Peyer's patch (tissue), 4 donors: ENCODE measurements at places on chromosomes 4 and X. TPM values are rescaled to one million over a fixed set of nuclear protein-coding genes. Genes with fewer than 3 reads are reported as not detected.

DNA sequence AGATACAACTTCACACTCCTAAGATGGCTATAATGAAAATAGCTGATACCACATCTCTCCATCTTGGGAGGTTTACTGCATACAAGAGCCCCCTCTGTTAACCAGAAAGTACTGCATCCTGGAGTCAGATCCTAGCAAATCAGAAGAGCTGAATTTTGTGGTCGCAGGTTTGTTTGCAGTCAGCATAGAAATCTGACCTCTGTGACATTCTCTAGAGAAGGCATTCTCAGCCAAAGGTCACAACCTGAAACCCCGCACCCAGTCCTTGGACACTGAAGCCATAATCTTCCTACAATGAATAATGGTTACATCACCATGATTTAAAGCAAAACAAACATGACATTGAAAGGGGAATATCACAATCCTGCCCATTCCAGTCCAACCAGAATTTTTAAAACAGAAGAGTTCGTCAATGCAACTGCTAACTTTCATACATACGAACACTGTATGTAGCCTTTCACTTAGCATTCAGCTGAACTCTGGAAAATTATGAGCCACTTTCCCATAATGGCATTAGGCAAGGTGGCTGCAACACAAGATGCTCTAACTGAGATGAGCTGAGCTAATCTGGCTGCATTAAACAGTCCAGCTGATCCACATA is 17.6 kb downstream of the HS6ST2 start:
- no peak overlapping the region for H3K4me3 ChIP-seq
- H3K36me3 ChIP-seq: no peaks in the 10 kb centered on the region
- DNase-seq: no peak
- no peaks in the 10 kb centered on the region for H3K4me1 ChIP-seq

Gene CYTL1
- not detected for total RNA-seq

DNA sequence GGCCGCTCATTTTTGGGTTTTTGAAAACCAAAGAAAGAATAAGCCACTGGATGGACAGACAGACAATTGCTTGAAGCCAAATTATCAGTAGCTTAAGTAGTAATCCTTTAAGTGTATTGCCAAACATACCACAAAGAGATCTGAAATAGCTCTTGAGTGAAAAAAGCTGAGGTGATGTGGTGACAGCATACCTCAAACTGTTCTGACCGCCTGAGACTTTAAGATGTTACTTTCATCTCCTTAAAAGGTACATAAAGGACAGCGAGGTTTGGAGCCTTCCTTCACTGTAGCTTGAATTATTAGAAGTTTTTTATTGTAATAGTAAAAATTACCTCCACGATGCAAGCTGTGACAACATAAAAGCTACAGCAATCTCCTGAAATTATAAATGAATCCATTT is 271.5 kb upstream of the FAM241A start:
- DNase-seq: no peak
- H3K4me3 ChIP-seq: no peak overlapping the region
- H3K27ac ChIP-seq: no peak overlapping the region
- no peaks in the 10 kb centered on the region for H3K27me3 ChIP-seq
- H3K4me1 ChIP-seq: no peaks in the 10 kb centered on the region

DNA sequence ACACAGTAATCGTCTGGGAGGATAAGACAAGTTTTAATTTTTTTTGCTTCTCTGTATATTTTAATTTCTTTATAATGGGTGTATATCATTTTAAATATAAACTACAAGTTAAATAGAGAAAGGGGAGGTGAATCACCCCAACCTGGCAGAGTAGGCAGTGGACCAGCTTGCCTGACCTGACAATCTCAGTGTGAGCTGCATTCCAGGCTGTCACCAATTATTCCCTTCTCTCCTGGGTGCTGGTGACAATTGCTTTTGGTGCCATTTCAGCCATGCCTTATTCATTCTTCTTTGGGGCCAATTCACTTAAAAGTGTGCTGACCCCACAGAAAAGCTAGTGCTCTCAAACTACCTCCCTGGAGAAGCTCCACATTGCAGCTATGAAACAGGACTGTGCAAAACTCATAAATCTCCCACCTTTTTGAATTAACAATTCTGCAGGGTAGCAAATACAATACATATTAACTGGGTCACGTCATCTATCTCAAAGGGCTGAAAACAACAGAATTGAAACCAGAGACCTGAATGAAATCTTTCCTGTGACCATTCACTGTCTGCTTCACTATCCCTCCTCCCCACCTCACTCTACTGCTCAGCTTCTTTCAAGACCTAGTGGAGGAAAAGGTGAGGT is 359.0 kb downstream of the HS3ST1 start:
- no peaks in the 10 kb centered on the region for H3K4me1 ChIP-seq
- no peak overlapping the region for H3K27ac ChIP-seq
- H3K4me3 ChIP-seq: no peak overlapping the region
- DNase-seq: no peak

DNA sequence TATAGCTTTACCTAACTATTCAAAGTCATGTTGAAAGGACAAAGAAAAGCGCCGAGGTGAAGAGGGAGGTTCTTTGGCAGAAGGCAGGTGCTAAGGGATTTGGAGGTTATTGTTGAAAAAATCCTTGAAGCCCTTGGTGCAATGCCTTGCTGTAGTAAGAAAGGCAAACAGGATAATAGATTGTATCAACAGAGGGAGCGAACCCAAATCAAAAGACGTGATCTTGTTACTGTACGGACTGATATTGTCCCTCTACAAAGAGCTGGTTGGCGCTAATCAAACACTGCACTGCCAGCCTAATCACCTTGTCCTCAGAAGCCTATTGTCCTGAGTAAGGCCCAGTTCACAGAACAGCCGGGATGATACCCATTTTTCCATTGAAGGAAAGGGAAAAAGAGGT is 182.9 kb downstream of the ZIC3 start:
- no peak for DNase-seq
- H3K27ac ChIP-seq: no peak overlapping the region
- H3K36me3 ChIP-seq: no peaks in the 10 kb centered on the region

Gene ZNF711
- 3.2 TPM for total RNA-seq
